ENCODE measurements at places on chromosomes 11 and 22.

DNA sequence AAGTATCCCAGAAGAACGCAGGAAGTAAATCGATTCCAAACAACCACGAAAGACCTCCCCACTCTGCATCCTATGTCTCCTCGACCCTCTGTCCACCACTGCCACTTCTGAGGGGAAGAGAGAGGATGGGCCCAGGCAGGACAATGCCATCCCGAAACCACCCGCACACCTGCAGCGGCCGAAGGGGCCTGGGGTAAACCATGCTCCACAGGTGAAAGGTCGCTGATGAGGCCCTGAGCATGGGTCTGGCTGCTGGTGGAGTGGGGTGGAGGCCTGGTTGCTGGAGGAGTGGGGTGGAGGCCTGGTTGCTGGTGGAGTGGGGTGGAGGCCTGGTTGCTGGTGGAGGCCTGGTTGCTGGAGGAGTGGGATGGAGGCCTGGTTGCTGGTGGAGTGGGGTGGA lies 13.1 kb downstream of the TOLLIP start:
- DNase-seq: no peak

- DNase-seq: peak; percentile 26
Measured at GRCh38 chr22:38881997-38882879, 10.2 kb upstream of the CBX6 start.

GRCh38 chr11:61935861-61936260 lies 14.3 kb upstream of the BEST1 start:
- no peak for DNase-seq

- DNase-seq: peak; percentile 87
Measured at GRCh38 chr11:111018566-111018965, 227.0 kb upstream of the POU2AF2 start.

DNA sequence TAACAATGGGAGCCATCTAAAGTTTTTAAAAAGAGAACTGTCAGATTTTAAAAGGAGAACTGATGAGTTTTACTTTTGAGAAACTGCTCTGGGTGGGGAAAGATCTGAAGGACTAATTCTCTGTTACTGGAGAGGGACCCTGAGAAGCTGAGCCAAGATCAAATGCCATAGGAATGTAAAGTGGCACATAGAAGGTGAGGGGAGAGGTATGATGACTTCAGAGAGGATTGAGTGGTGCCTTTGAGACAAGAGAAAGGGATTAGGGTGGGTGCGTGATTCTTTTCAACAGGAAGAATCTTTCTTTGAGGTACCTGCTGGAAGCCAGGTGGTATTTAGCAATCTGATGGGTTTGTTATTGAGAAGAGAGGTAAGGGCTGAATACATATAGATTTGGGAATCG lies 9.0 kb downstream of the CRKL start:
- DNase-seq: no peak

DNA sequence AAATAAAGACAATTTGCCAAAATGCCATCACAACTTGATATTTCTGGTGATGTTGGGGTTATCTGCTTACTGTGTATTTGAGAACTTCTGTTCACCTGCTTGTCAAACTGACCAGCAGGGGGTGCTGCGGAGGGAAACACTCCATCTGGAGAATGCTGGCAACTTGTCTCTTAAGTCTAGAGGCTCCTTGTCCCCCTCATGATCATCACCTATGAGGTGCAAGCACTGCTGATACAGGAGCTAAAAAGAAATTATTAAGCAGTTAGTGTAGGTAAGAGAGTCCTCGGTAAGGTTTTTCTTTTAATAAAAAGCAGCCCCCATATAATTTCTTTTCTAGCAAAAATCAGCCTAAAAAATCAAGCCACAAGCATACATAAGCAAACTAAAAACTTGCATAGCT lies 32.7 kb upstream of the GLYATL1B start:
- peak; percentile 39 for DNase-seq

DNA sequence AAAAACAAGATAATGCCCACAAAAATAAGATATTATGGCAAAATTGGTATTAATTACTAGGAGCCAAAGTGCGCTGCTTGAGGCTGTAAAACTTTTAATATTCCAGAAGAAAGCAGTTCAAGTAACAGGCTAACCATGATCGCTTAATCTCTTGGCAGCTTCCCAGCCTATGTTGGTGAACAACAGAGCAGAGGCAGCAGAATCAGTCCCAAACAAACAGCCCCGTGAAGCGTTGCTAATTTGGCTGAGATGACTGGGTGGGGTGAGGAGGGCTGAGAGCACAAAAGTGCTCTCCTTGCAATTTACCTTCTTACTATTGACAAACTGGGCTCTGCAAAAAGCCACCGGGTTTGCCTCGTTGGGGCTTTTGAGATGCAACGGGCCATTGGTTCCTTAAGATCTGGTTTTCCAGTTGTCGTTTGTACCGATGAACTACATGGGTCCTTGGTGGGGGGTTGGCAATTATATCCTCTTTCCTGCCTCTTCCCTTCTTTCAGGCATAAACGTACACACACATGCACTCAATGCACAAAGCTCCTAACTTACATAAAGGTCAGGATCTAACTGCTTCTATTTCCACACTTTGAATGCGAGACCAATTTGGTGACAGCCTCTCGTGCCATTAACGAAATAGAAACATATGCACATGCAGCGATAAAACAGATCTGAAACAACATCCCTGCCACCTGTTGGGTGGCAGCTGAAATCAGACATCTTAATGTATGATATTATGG lies 407.6 kb upstream of the CADM1 start:
- no peak for DNase-seq

DNA sequence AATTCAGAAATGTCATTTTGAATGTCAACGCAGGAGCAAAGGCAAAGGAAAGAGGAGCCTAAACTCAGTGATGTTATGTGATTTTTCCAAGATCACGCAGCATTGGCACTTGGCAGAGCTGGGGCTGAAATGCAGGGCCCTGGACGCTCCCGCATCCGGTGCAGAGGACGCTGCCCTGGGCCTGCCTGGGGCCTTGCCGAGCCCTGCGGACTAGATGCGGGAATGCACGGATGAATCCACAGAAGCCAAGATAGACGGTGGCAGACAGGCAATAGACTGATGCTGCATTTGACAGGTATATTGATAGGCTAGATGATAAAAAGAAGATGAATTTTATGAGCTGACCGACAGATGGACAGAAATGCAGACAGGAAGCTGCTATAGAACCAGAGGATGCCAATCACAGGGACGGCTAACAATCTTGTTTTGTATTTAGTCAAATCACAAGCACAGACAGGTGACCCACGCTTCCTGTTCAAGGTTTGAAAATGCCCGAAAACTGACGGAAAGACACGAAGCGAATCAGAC lies 696 bp upstream of the MARK2 start:
- DNase-seq: no peak

GRCh38 chr22:27011133-27011532 lies 353.7 kb downstream of the MIAT start:
- no peak for DNase-seq

- no peak for DNase-seq
Measured at GRCh38 chr22:17907748-17908051, 116.7 kb downstream of the MICAL3 start.

- DNase-seq: no peak
Measured at GRCh38 chr11:78417175-78417887, at the start of gene GAB2. GAB2 (minus strand) TSS chr11:78417820; CDS start chr11:78417720, 100 bp downstream.

- no peak for DNase-seq
Measured at GRCh38 chr22:47853750-47854149, 1091.3 kb downstream of the TBC1D22A start.

- no peak for DNase-seq
Measured at GRCh38 chr11:17579451-17579850, 32.4 kb downstream of the OTOG start.

DNA sequence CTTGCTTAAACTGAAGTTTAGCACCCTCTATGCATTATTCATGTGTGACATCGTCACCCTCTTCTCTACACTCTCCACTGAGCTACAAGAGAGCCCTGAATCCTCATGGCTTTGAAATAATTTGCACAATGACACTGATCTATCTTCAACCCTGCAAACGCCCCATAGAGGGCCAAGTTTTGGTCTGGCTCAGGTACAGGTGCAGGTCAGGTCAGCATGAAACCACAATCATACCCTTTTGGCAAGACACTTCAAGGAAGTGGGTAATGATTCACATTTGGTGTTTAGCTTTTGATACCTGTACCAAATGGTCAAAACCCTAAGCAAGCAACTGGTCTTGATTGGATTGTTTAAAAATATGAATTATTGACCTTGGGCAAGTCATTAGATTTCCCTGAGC lies 122.2 kb upstream of the CADM1 start:
- no peak for DNase-seq

DNA sequence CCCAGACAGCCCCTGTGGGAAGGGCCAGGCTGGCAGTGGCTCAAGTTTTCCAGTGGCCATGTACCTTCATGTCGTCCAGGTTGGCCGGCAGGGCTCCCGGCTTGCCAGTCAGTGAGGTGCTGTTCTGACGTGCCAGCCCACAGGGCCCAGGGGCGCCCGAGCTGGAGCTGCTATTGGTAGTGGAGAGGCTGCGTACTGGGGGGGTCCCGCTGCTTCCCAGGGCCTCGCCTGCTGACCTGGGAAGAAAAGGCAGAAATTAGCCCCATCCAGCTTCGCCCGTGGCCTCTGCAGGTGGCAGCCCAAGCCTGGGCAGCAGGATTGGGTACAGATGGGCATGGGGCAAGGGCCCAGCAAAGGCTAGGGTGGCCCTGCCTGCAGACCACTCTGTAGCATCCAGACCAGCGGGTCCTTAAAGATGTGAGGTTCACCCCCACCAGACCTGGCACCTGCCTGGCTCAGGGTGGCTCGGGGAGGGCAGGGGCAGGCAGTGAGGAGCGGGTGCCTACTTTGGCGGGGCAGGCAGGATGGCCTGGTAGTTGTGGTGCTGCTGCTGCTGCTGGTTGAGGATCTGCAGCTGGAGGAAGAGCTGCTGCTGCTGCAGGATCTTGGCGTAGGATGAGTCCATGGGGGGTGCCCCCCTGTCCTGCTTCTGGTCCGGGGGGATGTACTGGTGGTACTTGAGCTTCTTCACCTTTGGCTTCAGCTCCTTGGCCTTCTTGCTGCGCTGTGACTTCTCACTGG lies 50.1 kb downstream of the SGSM3 start:
- DNase-seq: no peak

GRCh38 chr22:22767876-22768602 lies 119.6 kb upstream of the IGLL5 start:
- DNase-seq: no peak

- no peak for DNase-seq
Measured at GRCh38 chr11:41665441-41666360, 206.2 kb upstream of the LRRC4C start.

DNA sequence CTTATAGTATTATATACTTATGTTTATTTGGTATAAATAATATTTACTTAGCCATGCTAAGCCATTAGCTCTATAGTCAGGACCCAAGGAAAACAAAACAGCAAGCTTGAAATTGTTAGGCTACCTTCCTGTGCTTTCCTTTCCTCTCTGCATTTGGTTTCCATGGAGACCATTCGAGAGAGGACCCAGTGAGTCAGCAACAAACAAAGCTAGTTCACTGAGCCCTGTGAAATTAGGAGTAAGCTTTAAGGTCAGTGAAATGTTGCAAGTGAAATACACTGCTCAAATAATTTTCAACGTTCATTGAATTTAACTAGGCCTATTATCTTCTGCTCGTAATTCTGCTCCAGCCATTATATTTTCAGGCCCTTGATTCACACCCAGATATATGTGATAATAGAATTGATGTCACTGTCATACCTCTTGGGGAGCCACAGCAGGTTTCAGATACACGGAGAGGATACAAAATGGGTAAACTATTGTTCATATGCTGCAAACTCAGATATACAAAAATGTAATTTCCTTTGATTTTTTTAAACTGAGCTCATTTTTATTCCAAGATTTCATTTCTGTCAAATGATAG lies 9.1 kb upstream of the OR10D3 start:
- DNase-seq: peak; percentile 56

DNA sequence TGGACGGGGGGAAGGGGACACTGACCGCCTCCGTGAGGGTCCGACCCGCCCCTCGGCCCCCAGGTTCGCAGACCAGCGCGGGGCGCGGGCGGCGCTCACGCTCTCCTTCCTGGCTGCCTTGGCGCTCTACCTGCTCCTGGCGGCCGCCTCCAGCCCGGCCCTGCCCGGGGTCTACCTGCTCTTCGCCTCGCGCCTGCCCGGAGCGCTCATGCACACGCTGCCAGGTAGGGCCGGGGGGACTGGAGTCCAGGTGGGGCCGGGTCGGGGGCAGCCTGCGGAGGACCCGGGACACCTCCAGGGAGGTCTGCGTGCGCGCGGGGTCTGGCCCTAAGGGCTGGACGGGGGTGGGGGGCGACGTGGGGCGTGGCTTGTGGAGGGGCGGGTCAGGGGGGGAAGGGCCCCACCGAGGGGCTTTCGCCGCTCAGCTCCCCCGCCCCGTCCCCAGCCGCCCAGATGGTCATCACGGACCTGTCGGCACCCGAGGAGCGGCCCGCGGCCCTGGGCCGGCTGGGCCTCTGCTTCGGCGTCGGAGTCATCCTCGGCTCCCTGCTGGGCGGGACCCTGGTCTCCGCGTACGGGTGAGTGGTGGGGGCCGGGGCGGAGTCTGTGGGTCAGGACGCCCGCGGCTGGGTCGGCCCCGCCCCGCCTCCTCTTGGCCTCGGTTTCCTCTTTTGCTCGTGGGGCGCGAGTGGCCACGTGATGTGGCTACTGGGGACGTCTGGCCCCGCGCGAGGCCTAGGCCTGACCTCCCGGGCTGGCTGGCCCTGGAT lies 19.9 kb downstream of the PHLDA2 start:
- no peak for DNase-seq

GRCh38 chr22:38524429-38524828 lies 18.3 kb upstream of the DDX17 start:
- no peak for DNase-seq

GRCh38 chr11:130509942-130510341 lies 61.5 kb downstream of the ADAMTS15 start:
- no peak for DNase-seq

GRCh38 chr11:21414953-21415352 lies 745.6 kb downstream of the NELL1 start:
- DNase-seq: no peak

- peak; percentile 35 for DNase-seq
Measured at GRCh38 chr11:43923406-43924111, 18.9 kb upstream of the C11orf96 start.
